ENCODE measurements at places on chromosomes 6 and 20.

GRCh38 chr20:14775778-14776177 lies 438.4 kb upstream of the FLRT3 start:
- DNase-seq, result no peak

DNA sequence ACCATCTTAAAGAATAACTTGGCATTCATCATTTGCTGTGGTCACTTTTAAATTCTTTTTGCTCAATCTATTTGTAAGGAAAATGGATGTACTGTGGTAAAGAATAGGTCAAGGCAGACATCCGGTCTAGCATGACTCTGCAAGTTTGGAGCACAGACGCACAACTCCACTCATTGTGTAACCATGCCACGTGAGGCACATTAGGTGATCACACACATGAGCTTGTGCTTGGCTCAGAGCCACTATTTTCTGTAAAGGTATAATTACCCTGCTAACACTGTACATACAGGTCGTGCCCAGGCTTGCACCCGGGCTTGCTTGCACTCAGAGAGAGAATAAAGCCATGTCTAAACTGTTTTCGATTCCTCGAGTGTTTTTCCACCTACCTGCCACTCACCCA lies 1289.1 kb upstream of the ADGRB3 start:
- no peak for DNase-seq

DNA sequence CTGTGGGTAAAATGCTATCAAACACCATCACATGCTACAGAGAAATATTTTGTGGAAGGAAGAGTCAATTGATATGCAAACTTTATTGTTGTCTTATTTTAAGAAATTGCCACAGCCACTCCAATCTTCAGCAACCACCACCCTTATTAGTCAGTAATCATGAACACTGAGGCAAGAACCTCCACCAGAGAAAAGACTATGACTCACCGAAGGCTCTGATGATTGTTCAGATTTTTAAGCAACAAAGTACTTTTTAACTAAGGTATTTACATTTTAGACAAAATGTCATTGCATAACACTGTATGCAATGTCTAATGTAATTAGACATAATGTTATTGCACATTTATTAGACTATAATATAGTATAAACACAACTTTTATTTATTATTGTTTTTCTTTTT lies 26.2 kb upstream of the MMP24 start:
- peak; percentile 43 for DNase-seq

GRCh38 chr6:12458558-12458957 lies 168.4 kb downstream of the EDN1 start:
- no peak for DNase-seq

- DNase-seq, result no peak
These were observed 572 bp upstream of the ZDHHC14 start for GRCh38 chr6:157380458-157380778.

DNA sequence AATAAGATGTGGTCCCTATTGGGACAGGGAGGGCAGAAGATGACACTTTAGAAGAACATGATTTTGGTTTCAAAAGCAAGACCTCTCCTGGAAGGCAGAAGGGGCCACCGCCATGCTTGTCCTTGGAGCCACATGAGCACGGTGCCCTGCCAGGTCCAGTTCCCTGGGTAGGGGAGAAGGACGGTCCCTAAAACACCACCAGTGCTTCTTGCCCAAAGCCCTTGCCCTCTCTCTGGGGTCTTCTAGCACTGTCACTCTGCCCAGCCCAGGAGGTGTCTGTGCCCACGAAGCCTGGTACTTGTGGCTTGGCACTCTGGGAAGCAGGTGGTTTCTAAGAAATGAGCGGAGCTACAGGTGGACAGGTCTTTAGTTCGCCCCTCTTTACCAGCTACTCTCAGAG lies 46.0 kb downstream of the PLCG1 start:
- DNase-seq, result no peak

DNA sequence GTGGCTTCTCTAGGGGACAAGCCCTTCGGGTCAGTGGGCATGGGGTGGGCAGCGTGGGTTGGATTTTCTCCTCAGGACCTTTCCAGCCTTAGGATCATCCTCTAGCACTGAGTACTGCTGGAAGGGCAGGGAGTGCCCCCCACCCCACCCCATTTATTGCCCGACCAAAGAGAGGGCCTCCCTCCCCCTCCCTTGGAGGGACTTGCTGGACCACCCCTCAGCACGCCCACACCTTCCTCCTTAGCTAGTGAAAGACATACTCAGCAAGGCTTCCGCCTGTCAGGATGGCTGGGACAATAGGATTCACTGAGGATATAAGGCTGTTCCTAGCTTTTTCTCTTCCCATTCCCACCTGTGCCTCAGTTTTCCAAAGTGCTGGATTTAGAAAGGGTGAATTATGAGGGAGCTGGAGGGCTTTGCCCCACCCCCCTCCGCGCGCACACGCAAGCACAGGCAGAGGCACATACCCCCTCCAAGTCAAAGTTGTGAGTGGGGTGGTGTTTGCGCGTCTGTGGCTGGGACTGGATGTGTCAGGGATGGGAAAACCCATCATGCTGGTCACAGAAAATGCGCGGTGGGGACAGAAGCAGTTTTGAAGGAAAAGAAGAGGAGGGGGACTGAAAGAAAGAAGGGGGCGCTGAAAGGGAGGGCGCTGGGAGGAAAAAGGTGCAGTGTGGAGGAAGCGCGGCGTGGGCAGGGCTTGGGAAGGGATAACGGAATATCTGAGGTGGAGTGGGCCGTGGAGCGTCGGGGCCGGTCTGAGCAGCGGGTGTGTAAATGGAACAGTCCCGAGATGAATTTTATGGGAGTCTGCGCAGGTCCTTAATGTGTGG lies 693 bp upstream of the SLC29A1 start:
- DNase-seq, result no peak

DNA sequence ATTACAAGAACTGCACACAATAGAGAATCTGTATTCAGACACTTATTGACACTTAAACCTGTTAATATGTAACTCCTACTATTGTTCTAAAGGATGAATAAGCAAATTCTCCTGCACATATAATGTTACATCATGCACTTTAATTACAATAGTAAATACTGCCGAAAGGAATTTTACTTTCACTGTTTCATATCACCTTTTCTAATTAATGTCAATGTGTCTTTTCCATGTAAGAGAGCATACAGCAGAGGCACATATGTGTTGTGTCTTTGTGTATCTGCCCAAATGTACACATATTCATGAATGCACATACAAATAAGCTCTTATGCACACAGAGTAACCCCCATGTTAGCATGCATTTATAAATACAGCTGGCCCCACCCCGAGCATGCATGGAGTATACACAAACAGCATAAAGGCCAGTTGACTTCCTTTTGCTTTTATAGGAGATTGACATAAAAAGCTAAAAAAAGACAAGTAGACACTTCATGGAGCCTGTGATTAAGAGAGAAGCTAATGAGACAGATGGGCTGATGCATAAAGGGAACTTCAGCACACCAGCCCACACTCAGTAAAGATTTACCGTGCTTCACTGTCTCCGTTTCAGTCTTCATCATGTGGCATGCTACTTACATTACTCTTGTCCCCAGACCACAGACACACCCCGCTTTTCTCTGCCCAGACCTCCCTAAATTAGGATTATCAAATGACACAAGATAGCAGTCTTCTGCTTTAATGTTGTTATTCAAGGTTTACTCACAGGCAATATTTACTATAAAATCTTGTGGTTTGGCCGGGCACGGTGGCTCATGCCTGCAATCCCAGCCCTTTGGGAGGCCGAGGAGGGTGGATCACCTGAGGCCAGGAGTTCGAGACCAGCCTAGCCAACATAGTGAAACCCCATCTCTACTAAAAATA lies 184.6 kb downstream of the ATXN1 start:
- peak; percentile 77 for DNase-seq

- peak; percentile 10 for DNase-seq
These were observed 1.0 kb downstream of the CCN2 start for GRCh38 chr6:131949909-131950766.

DNA sequence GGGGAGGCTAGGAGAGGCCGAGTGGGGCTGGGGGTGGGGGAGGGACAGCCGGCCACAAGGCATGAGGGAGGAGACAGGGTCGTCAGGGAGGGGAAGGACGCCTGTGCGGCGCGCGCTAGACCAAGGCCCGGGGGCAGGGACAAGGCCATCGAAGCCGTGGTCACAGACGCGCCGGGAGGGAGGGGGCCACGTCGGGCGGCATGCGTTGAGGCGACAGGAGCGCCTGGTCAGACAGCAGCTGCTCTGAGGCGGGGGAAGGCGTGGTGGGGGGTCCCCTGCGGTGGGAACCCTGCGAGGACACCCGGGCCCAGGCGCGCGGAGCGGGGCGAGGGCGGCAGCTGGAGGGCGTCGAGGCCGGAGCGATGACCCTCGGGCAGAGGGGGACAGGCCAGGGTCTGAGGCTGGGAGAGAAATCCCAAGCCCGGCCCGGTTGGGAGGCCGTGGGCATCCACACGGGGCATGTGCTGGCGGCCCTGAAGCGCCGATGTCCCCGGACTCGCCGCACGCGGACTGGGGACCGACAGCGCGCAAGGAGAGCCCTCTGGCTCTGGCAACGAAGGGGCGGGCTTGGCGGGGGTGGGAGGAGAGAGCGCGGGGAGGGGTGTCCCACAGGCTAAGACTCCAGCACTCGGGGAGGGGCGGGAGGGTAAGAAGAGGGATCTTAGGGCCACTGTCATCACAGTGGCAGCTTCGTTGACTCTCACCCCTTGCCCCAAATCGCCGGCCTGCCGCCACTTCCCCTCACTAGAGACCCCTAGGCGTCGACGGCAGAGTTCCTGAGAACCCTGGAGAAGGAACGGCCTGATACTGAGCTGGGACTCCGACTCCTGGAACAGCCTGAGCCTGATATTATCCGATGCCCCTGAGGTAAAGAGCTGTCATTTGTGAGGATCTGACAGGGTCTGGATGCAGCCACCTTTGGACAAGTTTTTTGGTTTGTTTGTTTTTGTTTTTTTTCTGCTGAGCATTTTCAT lies 5.0 kb downstream of the TMEM239 start:
- no peak for DNase-seq
